H9 (cell line): ENCODE measurements at places on chromosomes 2 and 18. TPM values are rescaled to one million over a fixed set of nuclear protein-coding genes. Genes with fewer than 3 reads are reported as not detected.

The UNC80 gene
- 0.52 and 0.77 TPM in 2 replicates for total RNA-seq

The IL36A gene
- not detected in 2 replicates for total RNA-seq

The PXDN gene
- total RNA-seq: 140 and 146 TPM in 2 replicates

The RBMS1 gene
- total RNA-seq: 75.8 and 77.5 TPM in 2 replicates

The CD226 gene
- total RNA-seq: 0.04 TPM in 1 of 2 replicates, not detected in the other

The LAMA1 gene
- total RNA-seq: 28.7 and 28.8 TPM in 2 replicates

The EVX2 gene
- not detected in 2 replicates for total RNA-seq

The NCKAP5 gene
- 0.26 and 0.55 TPM in 2 replicates for total RNA-seq

The HOXD3 gene
- total RNA-seq: not detected in 2 replicates

The HSPE1 gene
- total RNA-seq: 347 and 370 TPM in 2 replicates

The CELF4 gene
- total RNA-seq: 1.1 and 1.5 TPM in 2 replicates

The RAB27B gene
- 0.15 and 0.24 TPM in 2 replicates for total RNA-seq

The FAM237A gene
- total RNA-seq: not detected in 2 replicates

The UGT1A10 gene
- not detected in 2 replicates for total RNA-seq

The QPCT gene
- total RNA-seq: not detected in 2 replicates

The GKN2 gene
- total RNA-seq: not detected in 2 replicates

The KCNJ3 gene
- 0.11 TPM in 1 of 2 replicates, not detected in the other for total RNA-seq

The IGFBP5 gene
- total RNA-seq: 0.61 and 0.90 TPM in 2 replicates

The SGO2 gene
- total RNA-seq: 25.6 and 27.0 TPM in 2 replicates

The TCF23 gene
- total RNA-seq: not detected in 2 replicates

The CHRNG gene
- total RNA-seq: not detected in 2 replicates

The C2orf80 gene
- not detected in 2 replicates for total RNA-seq

The GCG gene
- total RNA-seq: not detected in 2 replicates

The HES6 gene
- total RNA-seq: 27.1 and 27.7 TPM in 2 replicates

The CRACDL gene
- 0.29 and 0.48 TPM in 2 replicates for total RNA-seq
